ENCODE measurements at places on chromosomes 2 and 18.

- DNase-seq: no peak
Measured at GRCh38 chr18:54030434-54030833, 194.0 kb downstream of the MBD2 start.

GRCh38 chr2:68766376-68766845 lies 31.8 kb downstream of the ARHGAP25 start:
- DNase-seq: no peak

GRCh38 chr2:46020416-46020815 lies 276.8 kb upstream of the EPAS1 start:
- DNase-seq: no peak

GRCh38 chr2:25274868-25275574 lies 66.7 kb downstream of the DNMT3A start:
- DNase-seq: no peak

GRCh38 chr2:46007412-46007811 lies 289.8 kb upstream of the EPAS1 start:
- no peak for DNase-seq

DNA sequence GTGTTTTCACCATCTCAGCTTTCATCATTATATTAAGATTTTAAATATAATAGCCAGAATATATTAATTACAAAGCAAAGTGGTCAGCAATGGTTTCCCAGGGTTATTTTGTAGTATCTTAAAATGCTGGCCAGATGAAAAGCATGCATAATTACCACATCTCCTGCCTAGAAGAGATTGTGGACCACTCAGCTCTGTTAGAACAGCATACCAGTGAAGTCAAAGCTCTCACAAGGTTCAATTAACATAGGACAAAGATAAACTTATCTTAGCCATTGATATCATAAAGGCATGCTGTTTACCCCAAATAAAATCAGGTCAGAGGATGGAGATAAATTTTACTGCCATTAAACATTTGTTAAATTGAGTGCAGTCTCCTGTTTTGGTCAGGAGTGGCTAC lies 19.3 kb upstream of the PDE1A start:
- no peak for DNase-seq

GRCh38 chr2:136019306-136019705 lies 33.9 kb upstream of the DARS1 start:
- DNase-seq: no peak

- DNase-seq: no peak
Measured at GRCh38 chr18:64131314-64131713, 17.6 kb downstream of the LINC00305 start.

DNA sequence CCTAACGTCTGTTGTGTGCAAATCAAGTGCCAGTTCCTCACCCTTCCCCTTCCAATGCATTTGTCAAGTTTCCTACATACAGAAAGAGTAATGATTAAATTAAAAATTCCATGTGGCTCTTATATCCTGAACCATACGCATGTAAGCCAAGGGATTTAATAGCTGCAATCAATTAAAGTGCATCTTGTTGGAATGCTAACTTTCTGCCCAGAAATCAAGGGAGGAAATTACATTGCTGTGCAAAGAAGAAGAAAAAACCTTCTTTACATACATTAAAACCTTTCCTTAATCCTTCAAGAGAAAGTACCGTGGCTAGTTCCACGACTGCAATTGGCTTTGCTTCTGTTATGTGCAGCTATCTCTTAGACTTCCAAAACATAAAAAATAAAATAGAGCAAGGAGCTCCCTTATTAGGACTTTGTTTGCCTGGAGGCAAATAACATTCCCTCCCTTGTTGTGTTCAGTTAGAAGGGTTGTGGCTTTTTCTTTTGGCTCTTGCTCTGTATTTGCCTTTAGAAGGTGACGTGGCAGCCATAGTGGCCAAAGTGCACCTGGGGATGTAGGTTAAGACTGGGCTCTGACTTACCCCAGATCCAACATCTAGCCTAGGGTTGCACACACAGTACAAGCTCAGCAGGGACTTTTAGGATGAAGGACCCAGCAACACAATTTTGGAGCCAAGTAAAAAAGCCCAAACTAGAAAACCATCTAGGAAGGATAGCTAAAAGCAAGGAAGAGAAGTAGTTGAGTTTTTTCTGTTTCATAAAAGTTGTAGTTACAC lies 158.3 kb downstream of the ANTXR1 start:
- no peak for DNase-seq

GRCh38 chr2:17851731-17852585 lies 26.5 kb upstream of the KCNS3 start:
- peak; percentile 44 for DNase-seq

DNA sequence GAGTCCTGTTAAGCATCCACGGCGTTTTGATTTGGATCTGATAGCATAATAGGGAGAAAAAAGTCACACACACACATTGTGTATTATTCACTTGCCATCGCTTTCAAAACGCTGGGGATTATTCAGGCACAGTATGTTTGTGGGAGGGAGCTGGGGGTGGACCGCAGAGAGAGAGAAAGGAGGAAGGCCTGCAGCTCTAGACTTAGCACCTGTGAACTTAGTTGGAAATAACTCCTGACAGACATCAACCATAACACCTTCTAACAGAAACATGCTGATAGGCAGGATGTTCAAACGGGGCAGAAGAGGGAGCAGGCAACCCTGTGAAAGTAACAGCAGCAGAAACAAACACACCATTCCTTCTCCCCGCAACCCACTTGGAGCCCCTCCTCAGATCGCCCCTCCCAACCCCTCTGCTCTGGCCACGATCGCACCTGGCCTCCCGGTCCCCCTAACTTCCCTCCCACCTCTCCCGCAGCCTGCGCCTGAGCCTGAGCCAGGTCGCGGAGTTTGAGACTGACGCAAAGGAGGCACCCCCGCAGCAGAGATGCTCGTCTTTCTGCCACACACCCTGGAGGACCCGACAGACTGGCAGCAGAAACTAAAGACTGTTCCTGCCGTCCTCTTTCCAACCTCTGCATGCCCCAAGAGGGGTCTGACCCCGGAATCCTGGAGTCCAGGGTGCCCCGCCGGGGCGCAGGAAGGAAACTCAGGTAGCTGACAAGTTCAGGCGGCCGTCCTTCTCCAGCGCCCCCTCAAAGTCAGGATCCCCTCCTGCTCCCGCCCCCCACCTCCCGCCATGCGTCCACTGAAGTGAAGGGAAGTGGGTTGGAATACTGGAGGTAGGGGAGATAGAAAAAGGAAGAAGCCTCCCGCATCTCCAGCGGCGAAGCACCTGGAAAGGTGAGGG lies 738 bp downstream of the CHST9 start:
- DNase-seq: no peak

DNA sequence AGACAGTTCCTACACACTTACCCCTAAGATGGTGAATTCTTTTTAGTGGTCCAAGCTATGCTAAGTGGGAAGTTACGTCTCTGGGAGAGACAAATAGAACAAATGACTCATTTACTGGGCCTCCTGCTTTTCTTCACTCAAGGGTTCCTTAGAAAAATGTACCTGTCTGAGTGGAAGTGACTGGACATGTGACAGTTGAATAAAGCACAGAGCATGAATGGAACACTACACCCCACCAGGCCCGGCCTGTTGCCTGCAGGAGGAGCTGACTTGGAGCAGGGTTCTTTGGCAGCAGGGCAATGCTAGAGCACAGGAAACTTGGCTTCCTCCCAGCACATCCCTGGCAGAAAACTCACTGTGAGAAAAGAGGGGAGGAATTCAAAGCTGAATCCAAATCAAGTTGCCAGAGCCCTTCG lies 451.0 kb upstream of the SETBP1 start:
- no peak for DNase-seq

- no peak for DNase-seq
Measured at GRCh38 chr2:216073773-216074172, 7.8 kb downstream of the PECR start.

- DNase-seq: no peak
Measured at GRCh38 chr2:203705178-203705577, 1.3 kb upstream of the CD28 start.

- DNase-seq: no peak
Measured at GRCh38 chr18:65750389-65751154, at the start of gene CDH7. TSS of gene CDH7 (plus strand) at chr18:65751012. CDS start at chr18:65762843, 11,831 bp downstream.

DNA sequence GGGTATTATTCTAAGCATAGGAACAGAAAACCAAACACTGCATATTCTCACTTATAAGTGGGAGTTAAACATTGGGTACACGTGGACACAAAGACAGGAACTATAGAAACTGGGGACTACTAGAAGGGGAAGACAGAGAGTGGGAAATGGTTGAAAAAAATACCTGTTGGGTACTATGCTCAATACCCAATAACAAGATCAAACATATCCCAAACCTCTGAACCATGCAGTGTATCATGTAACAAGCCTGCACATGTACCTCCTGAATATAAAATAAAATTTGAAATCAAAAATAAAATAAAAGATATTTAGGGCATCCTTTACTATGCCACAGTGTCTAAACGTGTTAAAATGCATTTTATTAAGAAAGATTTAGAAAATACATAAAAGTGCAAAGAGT lies 221.0 kb upstream of the TFPI start:
- DNase-seq: no peak

DNA sequence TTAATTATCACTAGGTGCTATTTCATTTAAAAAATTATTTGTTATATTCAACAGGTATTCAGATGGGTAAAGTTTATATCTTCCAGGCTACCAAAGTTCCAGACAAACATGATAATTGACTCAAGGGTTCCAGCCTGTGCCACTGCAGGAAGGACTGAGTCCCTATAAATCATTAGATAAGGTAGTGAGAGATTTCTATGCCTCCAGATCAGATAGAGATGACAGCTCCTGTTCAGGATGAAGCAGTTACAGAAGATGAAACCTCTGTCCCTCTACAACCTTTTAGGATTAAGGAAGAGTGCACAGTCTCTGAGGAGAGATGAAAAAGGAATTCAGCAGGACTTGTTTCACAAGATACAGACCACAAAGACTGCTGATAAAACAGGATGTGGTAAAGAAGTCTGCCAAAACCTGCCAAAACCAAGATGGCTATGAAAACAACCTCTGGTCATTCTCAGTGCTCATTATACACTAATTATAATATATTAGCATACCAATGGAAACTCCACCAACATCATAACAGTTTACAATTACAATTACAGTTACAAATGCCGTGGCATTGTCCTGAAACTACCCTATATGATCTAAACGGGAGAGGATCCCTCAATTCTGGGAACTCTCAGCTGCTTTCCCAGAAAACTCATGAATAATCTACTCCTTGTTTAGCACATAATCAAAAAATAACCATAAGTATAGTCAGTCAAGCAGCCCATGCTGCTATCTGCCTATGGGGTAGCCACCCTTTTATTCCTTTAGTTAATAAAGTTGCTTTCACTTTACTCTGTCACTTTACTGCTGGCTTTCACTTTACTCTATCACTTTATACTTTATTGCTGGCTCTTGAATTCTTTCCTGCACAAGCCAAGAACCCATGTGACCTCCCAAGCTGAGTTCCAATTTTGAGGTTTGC lies 288.5 kb downstream of the PDE11A start:
- no peak for DNase-seq

DNA sequence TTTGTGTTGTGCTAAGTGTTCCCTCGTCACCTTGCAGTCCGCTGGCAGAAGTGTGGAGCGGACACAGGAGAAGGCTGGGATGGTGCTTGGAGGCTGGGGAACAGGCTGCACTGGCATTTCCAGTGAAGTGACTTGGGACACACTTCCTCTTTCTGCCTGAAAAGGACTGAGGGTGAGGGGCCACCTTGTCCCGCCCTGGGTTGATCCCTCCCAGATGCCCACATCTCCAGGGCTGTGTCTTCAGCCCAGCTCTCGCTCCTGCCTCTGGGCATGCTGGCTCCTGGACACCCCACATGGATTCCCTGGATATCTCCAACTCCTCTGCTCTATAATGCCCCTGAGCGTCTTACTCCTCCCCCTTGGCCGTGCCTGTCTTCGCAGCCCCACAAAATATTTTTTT lies 412.6 kb downstream of the PTPRM start:
- no peak for DNase-seq

GRCh38 chr2:239661334-239662312 lies 260.8 kb upstream of the HDAC4 start:
- DNase-seq: no peak

GRCh38 chr2:236343400-236344161 lies 79.4 kb upstream of the ASB18 start:
- peak; percentile 55 for DNase-seq

- no peak for DNase-seq
Measured at GRCh38 chr18:11288401-11288800, 139.0 kb upstream of the PIEZO2 start.

- no peak for DNase-seq
Measured at GRCh38 chr18:13520306-13520705, 206.1 kb downstream of the FAM210A start.

- DNase-seq: no peak
Measured at GRCh38 chr2:217853301-217853881, 149.4 kb downstream of the TNS1 start.

DNA sequence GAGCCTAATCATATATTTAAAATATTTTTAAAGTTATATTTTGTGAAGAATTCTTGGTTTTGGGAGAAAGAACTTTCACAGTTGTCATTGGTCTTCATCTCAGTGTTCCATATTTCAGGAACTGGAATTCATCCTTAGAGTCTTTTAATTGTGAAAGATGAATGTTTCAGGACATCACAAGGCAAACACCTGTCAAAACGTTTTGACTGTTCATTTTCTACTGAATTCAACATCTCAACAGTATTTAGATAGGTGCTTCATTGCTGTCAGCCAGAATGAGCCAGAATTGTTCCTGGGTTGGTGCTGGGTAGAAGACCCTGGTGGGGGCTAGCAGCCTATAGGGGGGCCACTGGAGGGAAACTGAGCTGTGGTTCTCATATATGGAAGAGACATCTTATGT lies 255.1 kb upstream of the CXCR4 start:
- DNase-seq: no peak

- DNase-seq: no peak
Measured at GRCh38 chr18:57931038-57931437, 113.0 kb upstream of the NEDD4L start.

- DNase-seq: no peak
Measured at GRCh38 chr18:8313043-8313442, 296.2 kb upstream of the RAB12 start.

- DNase-seq: no peak
Measured at GRCh38 chr18:23069481-23069880, 65.8 kb upstream of the CABLES1 start.

DNA sequence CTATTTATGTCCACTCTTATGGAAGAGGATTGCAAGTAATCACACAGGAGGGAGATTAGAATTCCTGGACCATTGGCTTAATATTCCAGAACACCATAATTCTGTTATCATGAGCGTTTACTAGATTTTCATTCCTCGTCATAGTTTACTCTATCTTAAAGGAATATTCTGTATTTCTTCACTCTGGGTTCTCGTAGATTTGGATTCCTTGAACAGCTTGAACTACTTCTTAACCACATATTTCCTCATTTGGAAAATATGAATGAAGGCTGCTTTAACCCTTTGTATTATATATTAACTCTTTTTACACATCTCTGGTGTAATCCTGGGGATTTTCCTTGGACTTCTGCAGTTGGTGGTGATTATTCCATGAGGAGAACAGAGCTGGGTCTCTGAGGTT lies 46.3 kb upstream of the CCBE1 start:
- DNase-seq: no peak

All from H54 (cell line).